ENCODE measurements at places on chromosomes 3 and 15. TPM values are rescaled to one million over a fixed set of nuclear protein-coding genes. Genes with fewer than 3 reads are reported as not detected.

Gene DTX3L
- polyA plus RNA-seq: 3.5 TPM

Gene ITPKA
- 1.7 TPM for polyA plus RNA-seq

Gene FBXO40
- polyA plus RNA-seq: 0.95 TPM

Gene GALNT15
- 25.8 TPM for polyA plus RNA-seq

Gene HYPK
- 36.5 TPM for polyA plus RNA-seq

DNA sequence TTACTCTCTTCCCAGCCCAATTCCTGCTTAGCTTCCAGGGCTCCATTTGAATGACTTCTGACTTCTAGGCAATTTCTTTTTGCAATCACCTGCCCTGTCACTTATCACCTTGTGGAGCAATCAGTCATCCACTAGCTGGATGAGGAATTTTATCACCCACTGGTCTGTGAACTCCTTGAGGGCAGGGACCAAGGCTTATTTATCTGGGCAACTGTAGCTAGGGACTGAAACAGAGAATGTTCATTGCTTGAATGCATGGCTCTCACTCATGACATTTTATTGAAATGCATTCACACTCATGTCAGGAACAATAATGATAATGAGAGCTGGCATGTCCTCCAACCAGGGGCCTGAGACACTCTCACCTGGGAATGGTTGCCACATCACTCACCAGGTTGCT, 15.5 kb downstream of the TNFAIP8L3 start:
- no peak overlapping the region for H3K27ac ChIP-seq
- H3K36me3 ChIP-seq: no peaks in the 10 kb centered on the region
- H3K4me1 ChIP-seq: no peaks in the 10 kb centered on the region
- DNase-seq: no peak
- no peak overlapping the region for H3K4me3 ChIP-seq

DNA sequence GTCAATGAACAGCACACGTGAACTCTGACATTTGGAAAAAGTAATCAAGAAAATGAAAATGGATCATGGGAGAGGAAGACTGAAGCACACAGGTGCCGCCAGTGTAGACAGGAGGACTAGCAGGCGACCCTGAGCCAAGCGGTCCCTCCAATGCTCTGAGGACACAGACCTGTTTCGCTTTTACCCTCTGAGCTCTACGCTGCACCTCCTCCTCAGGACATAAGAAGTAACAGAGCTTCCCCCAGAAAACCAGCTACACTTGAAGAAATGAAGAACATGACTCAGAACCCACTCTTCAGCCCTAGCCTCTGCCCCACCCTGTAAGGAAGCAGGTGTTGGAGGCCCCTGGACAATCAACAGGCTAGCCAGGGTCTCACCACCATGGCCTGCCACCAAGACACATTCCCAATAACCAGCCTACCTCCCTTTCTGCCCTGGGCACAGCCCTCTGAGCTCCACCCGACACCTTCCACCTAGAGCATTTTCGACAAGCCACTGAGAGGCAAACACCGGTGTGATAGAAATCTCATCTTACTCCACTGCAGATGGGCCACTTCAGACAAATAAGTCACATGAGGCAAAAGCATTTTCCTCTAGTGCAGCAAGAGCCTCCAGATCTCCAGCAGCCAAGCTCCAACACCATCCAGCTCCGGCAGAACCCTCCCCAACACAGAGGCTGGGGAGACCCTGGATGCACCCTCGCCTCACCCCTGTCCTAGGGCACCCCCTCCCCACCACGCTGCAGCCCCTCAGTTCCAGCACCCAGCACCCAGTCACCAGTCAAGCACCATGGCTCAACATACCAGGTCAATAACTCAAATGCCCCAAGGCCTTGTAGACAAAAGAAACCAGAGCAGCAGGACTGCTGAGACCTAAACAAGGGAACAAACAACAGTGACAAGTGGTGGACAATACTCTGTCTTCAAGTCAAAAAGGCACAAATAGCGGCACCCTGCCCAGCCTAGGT, 11.4 kb downstream of the FAM174B start:
- H3K4me3 ChIP-seq: no peak overlapping the region
- DNase-seq: no peak
- H3K36me3 ChIP-seq: no peaks in the 10 kb centered on the region
- no peaks in the 10 kb centered on the region for H3K4me1 ChIP-seq
- H3K27me3 ChIP-seq: no peaks in the 10 kb centered on the region

- no peaks in the 10 kb centered on the region for H3K4me1 ChIP-seq
- no peak for DNase-seq
- no peak overlapping the region for H3K27ac ChIP-seq
- H3K4me3 ChIP-seq: no peak overlapping the region
These were observed 462.7 kb upstream of the ATP11B start for GRCh38 chr3:182330646-182331045.

- no peaks in the 10 kb centered on the region for H3K4me1 ChIP-seq
- H3K4me3 ChIP-seq: no peak overlapping the region
- no peak overlapping the region for H3K27ac ChIP-seq
- H3K36me3 ChIP-seq: no peaks in the 10 kb centered on the region
- no peaks in the 10 kb centered on the region for H3K27me3 ChIP-seq
- no peak for DNase-seq
These were observed 115.9 kb downstream of the VPS8 start for GRCh38 chr3:184927796-184928315.

DNA sequence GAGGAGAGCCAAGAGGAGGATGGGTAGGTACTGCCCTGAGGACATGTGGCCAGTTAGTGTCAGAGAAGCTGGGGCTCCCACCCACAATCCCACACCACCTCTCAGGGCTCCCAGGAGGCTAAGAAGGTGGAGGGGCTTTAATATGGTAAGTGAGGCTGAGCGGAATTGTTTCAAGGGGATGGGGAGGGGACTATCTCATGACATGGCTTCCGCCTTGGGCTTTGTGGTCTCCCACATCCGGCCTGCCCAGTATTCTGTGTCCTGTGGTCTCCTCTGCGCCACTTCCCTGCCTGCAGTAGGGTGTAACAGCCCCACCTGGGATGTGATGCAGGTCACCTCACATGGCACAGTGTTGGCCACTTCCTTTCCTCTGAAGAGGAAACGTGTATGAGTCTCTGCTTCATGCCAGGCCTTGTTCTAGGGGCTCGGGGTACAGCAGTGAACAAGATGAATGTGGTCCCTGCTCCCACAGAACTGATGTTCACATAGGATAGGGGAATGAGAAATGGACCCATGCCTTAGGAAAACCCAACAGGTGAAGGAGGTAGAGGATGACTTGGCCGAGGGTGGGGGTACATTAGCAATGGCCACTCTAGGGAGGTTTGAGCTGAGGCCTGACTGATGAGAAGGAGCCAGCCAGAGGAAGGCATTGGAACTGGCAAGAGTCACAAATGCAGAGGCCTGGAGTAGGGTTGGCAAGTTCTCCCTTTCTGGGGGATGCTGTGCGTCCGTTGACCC, 3.2 kb downstream of the NEIL1 start:
- no peak overlapping the region for H3K4me3 ChIP-seq
- DNase-seq: no peak
- no peaks in the 10 kb centered on the region for H3K36me3 ChIP-seq
- H3K27ac ChIP-seq: no peak overlapping the region

DNA sequence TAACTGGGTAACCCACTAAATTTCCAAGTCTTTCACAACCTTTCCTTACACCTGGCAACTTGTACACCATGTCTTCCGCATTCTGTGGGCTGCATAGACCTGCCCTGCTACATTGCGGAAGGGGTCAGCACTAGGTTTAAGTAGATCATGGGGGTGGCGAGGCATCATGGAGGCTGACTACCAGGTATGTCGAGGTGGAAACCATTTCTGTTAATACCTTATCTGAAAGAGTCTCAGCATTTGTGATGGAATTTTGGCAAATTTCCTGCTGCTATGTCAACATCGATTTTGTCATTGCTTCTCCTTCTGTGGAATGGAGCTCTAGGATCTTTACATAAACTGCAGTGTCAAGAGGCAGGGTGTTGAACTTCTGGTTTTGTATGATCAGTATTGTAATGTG, 187.2 kb downstream of the GHSR start:
- H3K4me1 ChIP-seq: peaks cover 40% of the 10 kb centered on the region

GRCh38 chr3:30502742-30503073, 103.7 kb upstream of the TGFBR2 start:
- H3K4me3 ChIP-seq: no peak overlapping the region
- no peaks in the 10 kb centered on the region for H3K36me3 ChIP-seq
- DNase-seq: no peak
- no peaks in the 10 kb centered on the region for H3K4me1 ChIP-seq
- no peak overlapping the region for H3K27ac ChIP-seq

GRCh38 chr15:38689522-38689921, 124.9 kb upstream of the RASGRP1 start:
- H3K27me3 ChIP-seq: peaks cover 4% of the 10 kb centered on the region
- no peak overlapping the region for H3K4me3 ChIP-seq
- no peak overlapping the region for H3K27ac ChIP-seq
- H3K36me3 ChIP-seq: no peaks in the 10 kb centered on the region
- H3K4me1 ChIP-seq: no peaks in the 10 kb centered on the region

GRCh38 chr3:98721776-98722175, 41.4 kb upstream of the ST3GAL6 start:
- H3K36me3 ChIP-seq: no peaks in the 10 kb centered on the region
- H3K27me3 ChIP-seq: no peaks in the 10 kb centered on the region
- no peaks in the 10 kb centered on the region for H3K4me1 ChIP-seq
- no peak overlapping the region for H3K4me3 ChIP-seq
- no peak overlapping the region for H3K27ac ChIP-seq

DNA sequence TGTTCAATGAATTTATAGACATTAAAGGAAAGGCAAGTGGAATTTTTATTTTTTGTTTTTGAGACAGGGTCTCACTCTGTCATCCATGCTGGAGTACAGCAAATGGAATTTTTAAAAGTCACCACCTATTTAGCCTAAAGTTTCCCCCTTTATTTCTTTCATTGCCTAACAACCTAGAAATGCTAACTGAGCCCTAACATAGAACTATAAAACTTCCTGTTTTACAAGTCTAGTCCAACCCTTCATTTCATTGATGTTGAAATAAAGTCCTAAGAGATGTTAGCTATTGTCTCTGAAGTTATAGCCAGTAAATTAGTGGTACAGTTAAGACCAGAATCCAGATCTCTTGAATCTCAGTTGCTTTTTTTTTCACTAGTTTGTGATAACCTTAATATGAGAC, 39.0 kb downstream of the MAPK6 start:
- no peak overlapping the region for H3K27ac ChIP-seq
- no peaks in the 10 kb centered on the region for H3K27me3 ChIP-seq
- H3K4me1 ChIP-seq: peaks cover under 1% of the 10 kb centered on the region
- peaks cover 83% of the 10 kb centered on the region for H3K36me3 ChIP-seq
- DNase-seq: no peak

DNA sequence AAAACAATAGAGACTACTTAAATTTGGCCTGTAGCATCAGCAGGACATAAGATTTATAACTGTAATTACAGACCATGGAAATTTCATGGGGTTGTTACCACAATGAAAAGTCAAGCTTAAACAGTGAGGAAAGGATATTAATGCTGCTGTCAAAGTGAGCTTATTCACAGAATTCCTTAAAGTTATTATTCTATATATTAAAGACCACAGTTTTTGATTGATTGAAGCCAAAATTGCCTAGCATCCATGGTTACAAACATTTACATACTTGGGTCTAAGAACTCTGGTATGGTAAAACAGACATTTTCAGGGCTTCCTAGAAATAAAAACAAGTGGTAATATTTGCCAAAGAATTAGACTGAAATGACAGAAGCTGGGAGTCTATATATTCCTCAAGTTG, 248.6 kb downstream of the ATP8B4 start:
- H3K36me3 ChIP-seq: no peaks in the 10 kb centered on the region
- H3K4me1 ChIP-seq: no peaks in the 10 kb centered on the region
- no peaks in the 10 kb centered on the region for H3K27me3 ChIP-seq
- no peak overlapping the region for H3K27ac ChIP-seq

GRCh38 chr15:51252671-51253070, 85.7 kb downstream of the CYP19A1 start:
- H3K27ac ChIP-seq: no peak overlapping the region
- H3K4me1 ChIP-seq: no peaks in the 10 kb centered on the region
- no peaks in the 10 kb centered on the region for H3K36me3 ChIP-seq
- DNase-seq: no peak
- no peaks in the 10 kb centered on the region for H3K27me3 ChIP-seq
